ENCODE measurements at places on chromosomes 6 and 20.

DNA sequence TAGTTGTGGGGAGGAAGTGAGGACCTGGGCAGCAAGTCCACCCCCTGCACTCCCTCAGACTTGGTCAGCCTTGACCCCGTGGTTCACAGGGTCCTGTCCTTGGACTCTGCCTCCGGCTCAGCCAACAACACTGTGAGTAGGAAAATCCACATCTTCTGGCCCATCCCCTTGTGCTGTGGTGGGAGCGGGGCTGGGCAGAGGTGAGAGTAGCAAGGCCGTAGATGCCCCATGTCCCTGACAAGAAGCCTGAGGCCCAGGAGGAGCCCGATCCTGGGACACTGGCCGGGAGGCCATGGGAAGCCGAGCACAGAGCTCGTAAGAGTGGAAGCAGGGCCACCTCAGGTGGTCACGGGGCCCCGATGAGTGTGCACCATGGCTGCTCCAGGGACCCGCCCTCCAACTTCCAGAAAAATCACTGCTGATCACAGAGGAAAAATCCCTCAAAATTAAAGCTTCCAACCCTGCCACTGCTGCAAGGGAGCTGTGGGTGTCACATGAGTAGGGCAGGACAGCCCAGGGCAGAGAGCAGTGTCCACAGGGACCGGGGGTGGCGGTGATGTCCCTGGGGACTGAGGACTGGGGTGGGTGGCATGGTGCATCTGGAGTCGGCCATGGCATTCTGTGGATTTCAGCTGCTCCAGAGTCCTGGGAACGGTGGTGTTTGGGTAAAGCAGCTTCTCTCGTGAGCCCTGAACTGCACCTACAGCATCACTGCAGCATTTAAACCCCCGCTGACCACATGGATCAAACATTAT is 189.4 kb downstream of the DLL1 start:
- DNase-seq = no peak

- DNase-seq = no peak
Measured at GRCh38 chr6:165877192-165877591, 214.2 kb upstream of the PDE10A start.

GRCh38 chr6:110456694-110457093 is 19.7 kb downstream of the SLC22A16 start:
- DNase-seq = no peak

GRCh38 chr6:167013946-167014345 is 14.7 kb downstream of the CEP43 start:
- no peak for DNase-seq

DNA sequence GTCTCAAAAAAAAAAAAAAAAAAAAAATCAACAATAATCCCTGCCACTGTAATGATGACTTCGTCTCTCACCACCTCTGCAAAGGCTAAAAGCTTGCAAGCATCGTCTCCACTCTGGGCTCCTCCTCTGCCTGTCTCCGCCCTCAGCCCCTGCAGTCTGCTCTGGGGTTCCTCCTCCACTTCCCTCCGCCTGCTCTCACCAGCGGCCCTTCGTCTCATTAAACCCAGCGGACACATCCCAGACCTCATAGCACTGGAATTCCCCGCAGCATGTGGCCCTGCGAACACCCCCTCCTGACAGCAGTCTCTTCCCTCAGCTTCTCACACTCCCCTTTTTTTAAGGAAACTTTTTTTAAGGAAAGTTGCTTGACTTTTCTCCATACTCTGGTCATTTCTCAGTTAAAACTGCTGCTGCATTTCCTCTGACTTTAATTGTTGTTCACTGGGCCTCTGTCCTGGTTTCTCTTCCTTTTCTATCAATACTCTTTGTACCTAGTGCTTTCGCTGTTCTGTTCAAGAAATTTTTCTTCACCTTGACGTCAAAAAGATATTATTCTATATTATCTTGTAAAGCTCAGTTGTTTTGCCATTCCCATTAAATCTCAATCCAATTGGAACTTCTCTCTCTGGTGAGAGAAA is 70.9 kb upstream of the PLEKHG1 start:
- no peak for DNase-seq

DNA sequence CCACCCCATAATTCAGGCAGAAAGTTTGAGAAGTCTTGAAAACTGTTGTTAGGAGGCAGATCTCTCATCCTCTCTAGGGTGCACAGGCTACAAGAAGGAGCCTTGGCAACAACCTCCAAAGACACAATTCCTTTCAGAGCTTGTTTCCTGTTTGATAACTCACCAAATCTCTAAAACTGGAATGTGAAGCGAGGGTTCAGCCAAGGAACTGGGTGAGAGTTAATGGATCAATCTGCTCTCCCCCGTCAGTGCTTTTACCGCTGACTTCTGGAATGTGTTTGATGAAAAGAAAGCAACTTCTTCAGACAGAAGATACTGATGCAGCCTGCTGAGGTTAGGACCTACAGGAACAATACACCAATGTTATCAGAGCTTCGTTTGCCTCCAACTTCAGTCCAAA is 171.8 kb upstream of the BMP2 start:
- DNase-seq = no peak

- no peak for DNase-seq
Measured at GRCh38 chr6:84422380-84422968, 195.0 kb upstream of the CEP162 start.
